ENCODE measurements at places on chromosomes 7 and 10.

DNA sequence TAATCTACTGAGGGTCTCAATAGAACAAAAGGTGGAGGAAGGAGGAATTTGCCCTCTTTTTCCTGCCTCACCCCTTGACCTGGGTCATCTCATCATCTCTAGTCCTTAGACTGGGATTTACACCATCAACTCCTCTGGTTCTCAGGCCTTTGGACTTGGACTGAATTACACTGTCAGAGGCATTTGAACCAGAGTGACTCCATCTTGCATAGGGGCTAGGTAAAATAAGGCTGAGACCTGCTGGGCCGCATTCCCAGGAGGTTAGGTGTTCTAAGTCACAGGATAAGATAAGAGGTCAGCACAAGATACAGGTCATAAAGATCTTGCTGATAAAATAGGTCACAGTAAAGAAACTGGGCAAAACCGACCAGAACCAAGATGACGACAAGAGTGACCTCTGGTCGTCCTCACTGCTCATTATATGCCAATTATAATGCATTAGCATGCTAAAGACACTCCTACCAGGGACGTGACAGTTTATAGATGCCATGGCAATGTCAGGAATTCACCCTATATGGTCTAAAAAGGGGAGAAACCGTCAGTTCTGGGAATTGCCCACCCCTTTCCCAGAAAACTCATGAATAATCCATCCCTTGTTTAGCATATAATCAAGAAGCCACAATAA, 84.0 kb downstream of the C1GALT1 start:
- no peak for DNase-seq

DNA sequence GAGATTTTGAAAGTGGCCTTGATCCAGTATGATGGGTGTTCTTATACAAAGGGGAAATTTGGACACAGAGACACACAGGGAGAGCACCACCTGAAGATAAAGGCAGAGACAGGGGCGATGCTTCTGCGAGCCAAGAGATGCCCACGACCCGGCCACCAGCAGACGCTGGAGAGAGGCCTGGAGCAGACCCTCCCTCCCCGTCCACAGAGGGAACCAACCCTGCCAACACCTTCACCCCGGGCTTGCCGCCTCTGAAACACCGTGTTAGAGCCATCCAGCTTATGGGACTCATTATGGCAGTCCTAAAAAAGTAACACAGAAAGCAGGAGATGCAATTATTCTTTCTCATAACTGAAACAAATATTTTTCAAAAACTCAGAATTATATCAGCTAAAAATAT, 303.3 kb upstream of the SHH start:
- DNase-seq, result no peak

DNA sequence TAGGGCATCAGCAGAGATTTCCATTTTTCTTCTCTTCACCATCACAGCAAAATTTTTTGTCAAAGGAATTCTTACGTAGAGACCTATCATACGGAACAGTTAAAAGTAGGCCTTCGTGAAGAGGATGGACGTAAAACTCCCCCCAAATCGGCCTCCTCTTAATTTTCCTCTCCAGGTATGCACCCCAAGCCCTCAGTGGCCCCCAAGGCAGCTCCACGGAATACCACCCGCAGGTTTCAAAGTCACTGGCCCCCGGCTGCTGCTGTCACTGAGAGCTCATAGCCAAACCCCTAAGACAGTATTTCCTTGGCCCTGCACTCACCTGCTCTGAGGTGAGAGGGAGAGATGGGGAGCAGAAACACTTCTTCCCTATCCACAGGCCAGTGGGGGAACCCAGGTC, 8.8 kb downstream of the PODXL start:
- DNase-seq, result no peak

- no peak for DNase-seq
Observed at GRCh38 chr10:85908462-85908861, 458.1 kb downstream of the GRID1 start.

GRCh38 chr10:67433276-67433675, 262.7 kb downstream of the CTNNA3 start:
- DNase-seq, result no peak

- DNase-seq, result no peak
Observed at GRCh38 chr10:113445736-113446135, 107.1 kb upstream of the HABP2 start.

DNA sequence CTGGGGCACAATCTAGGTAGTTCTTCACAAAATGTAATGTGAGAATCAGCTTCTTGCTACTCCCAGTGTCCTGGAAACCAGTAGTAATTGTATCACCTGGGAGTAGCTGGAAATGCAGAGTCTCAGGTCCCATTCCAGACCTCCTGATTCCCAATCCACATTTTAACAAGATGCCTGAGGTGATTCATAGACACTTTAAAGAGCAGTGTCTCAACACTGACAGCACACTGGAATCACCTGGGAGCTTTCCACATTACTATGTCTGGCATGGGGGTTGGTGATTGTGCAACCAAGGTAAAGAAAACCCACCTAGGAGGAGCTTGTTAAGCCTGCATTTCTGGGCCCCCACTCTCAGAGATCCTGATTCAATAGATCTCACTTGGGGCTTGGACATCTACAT, 11.1 kb downstream of the DPY19L1 start:
- DNase-seq, result no peak

- DNase-seq, result no peak
Observed at GRCh38 chr7:155213955-155214740, 83.5 kb upstream of the INSIG1 start.
